Renal pelvis (tissue), 12 donors: ENCODE measurements at places on chromosomes 12 and 14. TPM values are rescaled to one million over a fixed set of nuclear protein-coding genes. Genes with fewer than 3 reads are reported as not detected.

- DNase-seq: no peak
These were observed 30.1 kb downstream of the LRFN5 start for GRCh38 chr14:41636492-41637392.

BDKRB2 gene
- polyA plus RNA-seq: 3.0 TPM

DNA sequence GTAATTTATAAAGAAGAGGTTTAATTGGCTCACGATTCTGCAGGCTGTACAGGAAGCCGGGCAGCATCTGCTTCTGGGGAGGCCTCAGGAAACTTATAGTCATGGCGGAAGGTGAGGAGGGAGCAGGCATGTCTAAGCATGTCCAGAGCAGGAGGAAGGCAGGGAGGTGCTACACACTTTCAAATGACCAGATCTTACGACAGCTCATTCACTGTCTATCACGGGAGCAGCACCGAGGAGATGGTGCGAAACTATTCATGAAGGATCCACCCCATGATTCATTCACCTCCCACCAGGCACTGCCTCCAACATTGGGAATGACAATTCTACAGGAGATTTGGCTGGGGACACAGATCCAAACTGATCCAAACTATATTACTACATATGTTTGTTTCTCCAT, 10.0 kb downstream of the SFSWAP start:
- no peak for DNase-seq

DNA sequence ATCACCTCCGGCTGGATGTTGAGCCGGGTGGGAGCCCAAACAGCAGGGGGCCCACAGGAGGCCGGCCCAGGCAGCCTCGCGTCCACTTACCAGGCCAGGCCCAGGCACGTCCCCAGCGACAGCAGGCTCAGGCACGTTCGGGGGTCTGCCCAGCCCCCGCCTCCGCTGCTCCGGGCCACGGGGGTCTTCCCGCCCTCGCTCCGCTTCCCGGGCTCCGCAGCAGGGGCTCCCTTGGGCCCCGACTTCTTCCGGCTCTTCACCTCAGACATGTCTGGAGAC, 216 bp downstream of the IKBIP start:
- DNase-seq: no peak

CYP27B1 gene
- 2.4 TPM for polyA plus RNA-seq

LRRK2 gene
- polyA plus RNA-seq: 23.0 TPM

TRHDE gene
- polyA plus RNA-seq: 20.0 TPM

- no peak for DNase-seq
These were observed 161.9 kb upstream of the PLEKHG7 start for GRCh38 chr12:92540782-92541423.

DNA sequence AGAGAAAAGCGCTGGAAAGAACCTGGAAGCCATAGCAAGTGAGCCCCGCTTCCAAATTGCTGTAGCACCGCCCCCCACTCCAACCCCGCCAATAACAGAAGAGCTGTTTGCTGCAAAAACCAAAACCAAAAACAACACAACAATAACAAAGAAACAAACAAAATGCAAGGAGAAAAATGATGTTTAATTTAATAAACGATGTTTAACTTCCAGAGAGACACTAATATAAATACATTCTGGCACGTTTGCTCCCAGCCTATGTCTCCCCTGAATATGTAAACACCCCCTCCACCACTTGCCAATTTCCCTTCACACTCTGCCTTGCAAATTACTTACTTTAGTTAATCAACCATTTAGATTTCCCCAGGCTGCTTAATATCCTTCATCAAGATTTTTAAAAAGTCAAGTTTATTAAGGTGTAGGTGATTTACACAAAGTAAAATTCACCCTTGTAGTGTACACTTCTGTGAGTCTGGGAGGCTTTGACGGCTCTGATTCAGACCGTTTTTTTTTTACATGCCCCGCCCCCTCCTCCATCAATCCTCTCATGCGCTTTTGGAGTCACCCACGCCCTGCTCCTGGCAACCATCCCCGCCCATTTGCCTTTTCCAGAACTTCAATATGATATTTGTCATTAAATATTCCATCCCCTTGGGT, 482 bp upstream of the IFI27L2 start:
- DNase-seq: peak; percentile 28
